ENCODE measurements at places on chromosomes 2 and 18. TPM values are rescaled to one million over a fixed set of nuclear protein-coding genes. Genes with fewer than 3 reads are reported as not detected.

- no peak for DNase-seq
Observed at GRCh38 chr18:51151568-51152511, 45.6 kb downstream of the MEX3C start.

GRCh38 chr18:75034937-75035336, 174.0 kb downstream of the PTGR3 start:
- DNase-seq: no peak

DNA sequence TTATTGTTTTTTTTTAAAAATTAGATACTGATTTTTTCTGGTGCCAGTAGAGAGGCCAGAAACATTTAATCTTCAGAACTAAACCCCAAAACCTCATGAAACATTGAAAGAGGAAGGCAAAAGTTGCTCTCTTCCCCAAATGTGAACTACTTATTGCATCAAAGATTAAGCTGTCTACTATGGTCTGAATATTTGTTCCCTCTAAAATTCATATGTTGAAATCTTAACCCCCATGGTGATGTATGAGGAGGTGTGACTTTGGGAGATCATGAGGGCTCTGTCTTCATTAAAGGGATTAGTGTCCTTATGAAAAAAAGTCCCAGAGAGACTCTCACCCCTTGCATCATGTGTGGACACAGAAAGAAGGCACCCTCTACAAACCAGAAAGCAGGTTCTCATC, 28.2 kb upstream of the SLC8A1 start:
- no peak for DNase-seq

DNA sequence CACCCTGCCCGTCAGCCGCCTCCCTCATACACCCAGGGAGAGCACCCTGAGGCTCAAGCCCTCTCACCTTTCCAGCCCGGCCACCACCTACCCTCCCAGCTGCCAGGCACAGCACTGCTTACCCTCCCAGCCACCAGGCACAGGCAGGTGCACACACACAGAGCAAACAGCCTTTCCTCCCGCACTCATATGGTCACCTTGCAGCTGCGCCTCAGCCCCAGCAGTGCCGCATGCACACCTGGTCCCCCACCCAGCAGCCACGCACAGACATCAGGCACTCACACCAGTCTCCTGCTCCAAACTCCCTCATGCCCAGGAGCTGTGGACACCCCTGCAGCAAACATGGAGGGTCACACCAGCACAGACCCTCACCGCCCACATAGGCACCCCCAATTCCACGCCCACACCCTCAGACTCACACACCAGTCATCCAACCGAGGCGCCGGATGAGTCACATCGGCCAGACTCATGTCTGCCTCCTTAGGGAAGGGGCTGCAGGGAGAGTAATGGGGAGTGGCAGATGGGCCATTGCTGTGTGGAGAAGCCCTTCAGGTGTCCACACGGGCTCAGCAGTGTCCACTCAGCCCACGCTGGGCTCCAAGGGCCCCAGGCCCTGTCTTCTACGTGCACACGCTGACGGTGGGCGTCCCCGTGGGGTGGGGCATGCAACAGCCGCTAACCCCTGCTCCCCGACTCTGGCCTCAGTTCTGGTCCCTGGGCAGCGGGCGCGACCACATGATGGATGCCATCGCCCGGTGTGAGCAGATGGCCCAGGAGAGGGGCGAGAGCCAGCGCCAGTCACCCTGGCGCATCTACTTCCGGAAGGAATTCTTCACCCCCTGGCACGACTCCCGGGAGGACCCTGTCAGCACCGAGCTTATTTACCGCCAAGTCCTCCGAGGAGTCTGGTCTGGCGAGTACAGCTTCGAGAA, 22.3 kb upstream of the GPR17 start:
- no peak for DNase-seq

DNA sequence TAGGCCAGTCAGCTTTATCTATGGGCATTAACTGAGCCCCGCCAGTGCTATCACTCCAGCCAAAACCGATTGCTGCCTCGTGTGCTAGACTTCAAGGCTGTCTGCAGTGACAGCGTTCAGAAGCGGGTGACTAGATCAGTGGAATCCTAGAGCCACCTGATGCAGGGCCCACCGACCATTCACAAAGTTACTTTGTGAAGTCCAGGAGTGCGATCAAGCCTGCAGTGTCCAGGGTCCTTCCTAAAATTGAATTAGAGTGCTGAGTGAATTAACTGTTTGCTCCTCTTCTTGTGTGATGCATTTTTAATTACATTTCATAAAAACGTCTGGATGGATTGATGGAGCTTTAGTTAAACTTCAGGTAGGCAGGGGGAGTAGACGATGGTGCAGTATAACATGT, 13.9 kb downstream of the PCARE start:
- no peak for DNase-seq

GRCh38 chr2:69449906-69450305, 12.7 kb upstream of the NFU1 start:
- DNase-seq: peak; percentile 70

- no peak for DNase-seq
Observed at GRCh38 chr2:113273981-113274380, 4.7 kb downstream of the PAX8 start.

- DNase-seq: no peak
Observed at GRCh38 chr2:102832789-102833188, 71.0 kb downstream of the TMEM182 start.

DNA sequence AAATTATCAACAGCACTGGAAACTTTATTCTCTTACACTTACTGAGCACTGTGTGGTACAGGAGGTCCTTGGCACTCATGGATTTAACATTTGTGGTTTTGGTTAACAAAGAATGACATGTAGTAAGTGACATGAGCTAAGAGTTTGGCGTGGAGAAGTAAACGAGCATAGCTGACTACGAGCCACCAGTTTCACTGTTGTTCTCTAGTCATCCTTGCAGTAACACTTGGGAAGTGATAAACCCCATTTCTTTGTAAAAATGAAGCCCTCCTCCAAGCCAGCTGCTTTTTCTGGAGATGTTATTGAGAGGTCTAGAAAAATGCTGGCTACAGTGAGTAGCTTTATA, 32.7 kb downstream of the QPCT start:
- no peak for DNase-seq

GRCh38 chr2:240926516-240927389, 20.6 kb downstream of the CROCC2 start:
- DNase-seq: peak; percentile 17

- DNase-seq: peak; percentile 22
Observed at GRCh38 chr2:88669482-88670214, 21.8 kb upstream of the RPIA start.

DNA sequence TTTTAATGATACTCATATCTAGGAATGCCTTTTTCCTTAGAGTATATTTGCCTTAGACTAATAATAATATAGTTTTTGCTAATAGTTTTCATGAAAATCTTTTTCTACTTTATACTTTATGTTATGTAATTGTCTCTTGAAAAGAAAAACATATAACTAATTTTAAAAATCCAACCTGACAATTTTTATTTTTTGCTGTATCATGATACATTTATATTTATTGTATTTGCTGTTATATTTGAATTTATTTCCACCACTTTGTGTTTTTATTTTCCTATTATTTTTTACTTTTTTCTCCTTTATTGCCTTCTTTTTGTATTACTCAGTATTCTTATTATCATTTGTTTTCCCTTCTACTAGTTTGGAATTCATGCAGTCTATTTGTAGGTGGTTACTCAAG, 85.4 kb downstream of the MBD5 start:
- no peak for DNase-seq

DNA sequence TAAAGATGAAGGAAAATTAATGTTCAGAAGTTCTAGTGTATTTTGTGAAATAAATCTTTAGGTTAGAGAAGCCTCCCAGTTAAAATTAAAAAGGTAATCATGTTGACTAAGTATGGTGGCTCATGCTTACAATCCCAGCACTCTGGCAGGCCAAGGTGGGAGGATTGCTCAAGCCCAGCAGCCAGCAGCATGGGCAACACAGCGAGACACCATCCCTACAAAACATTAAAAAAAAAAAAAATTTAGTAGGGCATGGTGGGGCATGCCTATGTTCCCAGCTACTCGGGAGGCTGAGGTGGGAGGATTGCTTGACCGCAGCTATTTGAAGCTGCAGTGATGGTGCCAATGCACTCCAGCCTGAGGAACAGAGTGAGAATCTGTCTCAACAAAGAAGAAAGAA, 17.9 kb downstream of the XPO1 start:
- no peak for DNase-seq

- no peak for DNase-seq
Observed at GRCh38 chr2:31770741-31771140, 190.0 kb upstream of the SRD5A2 start.

DNA sequence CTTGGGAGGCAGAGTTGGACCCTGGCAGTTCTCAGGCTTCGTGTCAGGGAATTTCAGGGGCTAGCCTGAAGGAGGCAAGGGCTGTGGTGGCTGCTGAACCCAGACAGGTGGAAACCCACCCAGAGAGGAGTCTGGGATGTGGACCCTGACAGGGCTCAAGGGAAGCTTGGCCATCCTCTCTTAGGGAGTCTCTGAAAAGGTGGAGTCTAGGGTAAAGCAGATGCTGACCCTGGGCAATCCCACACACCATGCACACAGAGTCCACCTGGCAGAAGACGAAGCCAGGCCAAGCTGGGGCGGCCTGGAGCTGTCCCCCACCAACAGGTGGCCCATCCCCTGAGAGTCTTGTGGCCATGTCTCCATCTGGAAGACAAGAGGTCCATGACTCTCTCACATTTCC, 41.2 kb upstream of the TEX51 start:
- no peak for DNase-seq

GRCh38 chr18:35948080-35948479, 24.4 kb upstream of the RMP24 start:
- no peak for DNase-seq

GRCh38 chr18:43350176-43350575, 72.9 kb upstream of the SYT4 start:
- no peak for DNase-seq

GRCh38 chr2:203898657-203899056, 31.1 kb downstream of the CTLA4 start:
- peak; percentile 36 for DNase-seq

DNA sequence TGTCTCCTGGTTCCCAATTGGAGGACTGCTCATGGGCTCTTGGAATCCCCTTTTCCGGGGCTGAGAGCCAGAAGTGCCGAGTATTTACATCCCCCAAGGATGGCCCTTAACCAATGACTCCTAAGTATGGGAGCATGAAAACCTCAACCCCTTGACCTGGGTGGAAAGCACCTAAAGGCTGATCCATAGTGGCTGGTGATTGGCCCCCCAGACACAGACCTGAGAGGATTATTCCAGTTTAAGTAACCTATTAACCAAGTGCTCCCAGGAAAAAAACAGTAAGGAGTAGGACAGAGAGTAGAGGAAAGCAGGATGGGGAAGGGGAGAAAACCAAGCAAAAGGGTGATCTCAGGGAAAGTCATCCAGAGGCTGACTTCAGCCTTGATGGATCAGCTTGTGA, 206.1 kb upstream of the RND3 start:
- DNase-seq: no peak

DNA sequence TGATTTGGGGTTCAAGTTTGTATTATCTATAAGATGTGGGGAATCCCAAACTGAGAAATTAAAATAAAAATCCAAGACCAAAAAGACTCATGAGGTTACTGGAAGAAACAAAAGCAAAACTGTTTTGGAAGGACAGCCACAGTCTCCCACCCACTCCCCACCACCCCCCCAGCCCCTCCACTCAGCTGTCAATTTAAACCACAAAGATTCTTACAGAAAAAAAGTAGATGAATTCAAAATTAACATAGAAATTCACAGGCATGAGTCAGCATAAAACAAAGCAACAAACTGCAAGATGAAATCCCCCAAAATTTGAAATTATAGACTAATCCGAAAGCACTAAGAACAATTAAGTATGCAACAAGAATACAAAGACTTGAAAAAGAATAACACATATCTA, 12.1 kb downstream of the MAP4K3 start:
- no peak for DNase-seq

DNA sequence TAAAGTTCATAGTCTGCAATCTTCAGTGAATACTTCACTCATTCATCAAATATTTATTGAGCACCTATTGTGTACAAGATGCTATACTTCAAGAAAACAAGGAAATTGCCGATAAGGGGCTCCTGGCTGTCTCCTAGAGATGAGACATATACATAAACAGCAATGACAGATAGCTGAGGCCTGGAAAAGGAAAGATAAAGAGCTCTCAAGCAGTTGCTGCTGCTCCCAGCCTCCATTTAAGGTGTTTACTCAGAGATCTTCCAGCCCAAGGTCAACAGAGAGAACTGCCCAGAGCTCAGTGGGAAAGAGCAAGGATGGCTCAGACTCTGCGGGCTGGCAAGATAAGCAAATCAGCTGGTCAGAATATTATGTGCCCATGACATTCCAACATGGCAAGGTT, 3.3 kb upstream of the SLC14A2 start:
- DNase-seq: peak; percentile 45

DNA sequence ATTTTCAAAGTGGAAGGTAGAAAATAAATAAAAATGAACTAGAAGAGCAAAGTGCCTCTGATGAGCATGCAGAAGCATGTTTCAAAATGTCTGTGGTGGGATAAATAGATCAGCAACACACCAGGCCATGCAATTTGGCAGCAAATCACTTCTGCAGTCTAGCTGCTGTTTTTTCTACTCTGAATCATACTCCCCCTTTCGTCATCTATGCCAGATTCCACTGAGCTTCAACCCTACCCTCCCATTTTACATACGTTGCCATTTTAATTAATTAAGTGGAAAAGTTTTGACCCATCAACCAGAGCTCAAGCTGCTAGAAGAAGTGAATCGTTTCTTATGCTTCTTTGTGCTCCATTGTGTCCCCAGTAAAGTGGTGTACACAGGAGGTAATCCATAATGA, 79.3 kb downstream of the NRXN1 start:
- no peak for DNase-seq

DNA sequence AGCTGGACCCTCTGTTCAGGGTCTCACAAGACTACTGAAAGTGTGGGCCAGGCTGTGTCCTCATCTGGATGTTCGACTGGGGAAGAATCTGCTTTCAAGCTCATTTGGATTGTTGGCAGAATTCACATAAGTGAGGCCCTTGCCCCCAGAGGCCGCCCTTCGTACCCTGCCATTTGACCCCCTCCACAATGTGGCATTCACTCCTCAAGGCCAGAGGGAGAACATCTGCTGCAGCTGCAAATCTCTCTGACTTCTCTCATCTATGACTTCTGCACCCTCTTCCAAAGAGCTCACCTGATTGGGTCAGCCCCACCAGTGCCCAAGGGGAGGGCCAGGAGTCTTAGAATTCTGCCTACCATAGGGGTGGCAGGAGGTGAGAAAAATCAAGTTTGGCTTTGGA, 3.9 kb upstream of the CNDP2 start:
- no peak for DNase-seq

GRCh38 chr2:73333564-73333963, 40.2 kb upstream of the EGR4 start:
- DNase-seq: no peak

The G6PC2 gene
- 0.24 TPM for total RNA-seq

The HOXD8 gene
- total RNA-seq: 8.7 TPM

The RBKS gene
- total RNA-seq: 17.6 TPM

The CCDC74B gene
- total RNA-seq: 1.7 TPM

The ARPC2 gene
- 158 TPM for total RNA-seq

The NMUR1 gene
- 1.7 TPM for total RNA-seq

The CDH20 gene
- total RNA-seq: 4.1 TPM

The DPP10 gene
- total RNA-seq: 34.2 TPM

The ACVR2A gene
- total RNA-seq: 118 TPM

The C2orf80 gene
- not detected for total RNA-seq

The DAPL1 gene
- not detected for total RNA-seq

The KIAA2012 gene
- 1.7 TPM for total RNA-seq
